Urinary bladder (tissue), 4 donors: ENCODE measurements at places on chromosomes 7 and 10.

DNA sequence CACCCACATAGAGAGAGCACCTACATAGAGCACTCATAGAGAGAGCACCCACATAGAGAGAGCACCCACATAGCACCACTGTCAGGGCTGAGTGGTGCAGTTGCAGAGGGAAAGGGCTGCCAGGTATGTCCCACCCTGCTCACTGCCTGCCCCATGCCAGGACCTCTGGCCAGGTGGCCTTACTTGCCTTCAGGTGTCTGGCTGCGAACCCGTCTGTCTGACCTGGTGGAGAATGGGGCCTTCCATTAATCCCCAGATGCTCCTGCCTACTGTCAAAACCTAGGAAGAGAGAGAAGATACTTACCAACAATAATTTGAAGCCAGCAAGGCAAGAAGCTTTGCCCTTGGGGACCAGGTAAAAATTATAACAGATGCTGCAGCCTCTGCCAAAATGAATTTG is 51.1 kb downstream of the INSIG1 start:
- no peak for DNase-seq

DNA sequence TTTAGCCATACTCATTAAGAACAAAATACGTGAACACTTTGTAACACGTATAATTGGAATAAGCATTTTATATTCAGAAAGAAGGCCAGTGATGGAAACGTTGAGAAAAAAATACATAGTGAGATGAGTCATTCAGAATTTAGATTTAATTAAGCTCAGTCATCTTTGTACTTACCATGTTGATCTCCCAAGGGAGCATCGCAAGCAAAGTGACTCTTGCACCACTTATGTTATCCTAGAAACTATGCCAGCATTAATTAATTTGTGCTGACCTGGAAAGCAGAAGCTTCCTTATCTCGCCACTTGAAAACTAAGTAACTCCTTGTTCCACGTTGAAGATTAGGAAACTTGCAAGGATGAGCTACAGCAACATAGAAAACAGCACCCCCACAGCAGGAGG is 9.7 kb upstream of the MPP7 start:
- DNase-seq: no peak

DNA sequence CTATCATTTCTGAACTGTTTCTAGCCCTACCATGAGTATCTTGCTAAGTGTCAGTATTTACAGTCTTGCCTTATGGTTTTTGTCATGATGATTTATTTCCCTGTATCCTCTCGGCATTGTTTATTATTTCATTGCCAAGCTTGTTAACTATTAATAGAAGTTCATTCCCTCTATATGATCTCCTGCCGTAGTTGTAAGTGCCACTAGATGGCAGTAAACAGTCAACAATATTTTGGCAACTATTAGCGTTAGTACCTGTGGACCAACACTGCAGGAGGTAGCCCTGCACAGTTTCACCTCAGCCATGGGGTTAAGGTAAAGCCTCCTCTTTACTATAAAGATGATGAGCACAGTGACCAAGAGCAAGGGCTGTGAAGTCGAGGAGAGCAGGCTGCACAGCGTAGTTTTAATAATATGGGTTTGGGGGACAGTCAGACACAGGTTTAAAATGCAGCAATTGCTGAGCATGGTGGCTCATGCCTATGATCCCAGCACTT is 26.1 kb upstream of the CCNJ start:
- peak; percentile 75 for DNase-seq

DNA sequence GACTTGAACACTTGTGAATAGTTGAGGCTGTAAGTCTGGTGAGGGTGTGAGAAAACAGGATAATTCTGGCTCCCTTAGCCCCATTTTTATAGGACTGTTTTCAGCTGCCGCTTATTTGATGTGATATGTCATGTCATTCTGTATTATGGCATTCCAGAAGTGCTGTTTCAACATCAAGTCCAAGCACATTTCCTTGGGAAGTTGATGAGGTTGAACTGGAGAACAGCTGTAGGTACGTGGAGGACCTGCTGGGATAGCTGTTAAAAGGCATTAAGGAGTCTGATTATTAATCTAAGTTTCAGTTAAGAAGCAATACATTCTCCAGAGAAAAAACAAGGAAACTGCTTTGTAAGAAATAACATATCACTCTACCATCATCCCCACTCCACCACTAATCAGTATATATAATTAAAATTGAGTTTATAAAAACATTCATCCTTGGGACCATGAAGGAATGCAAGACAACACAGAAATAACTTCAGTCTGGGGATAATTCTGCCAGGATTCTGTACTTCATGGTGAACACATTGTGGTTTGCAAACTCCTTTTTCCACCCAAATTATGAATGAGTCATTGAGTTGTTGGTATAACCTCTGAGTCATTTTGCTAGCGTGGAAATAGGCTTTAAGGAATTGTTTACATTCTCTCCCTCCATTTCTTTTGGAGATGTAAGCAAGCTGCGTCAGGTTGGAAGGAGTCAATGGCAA is 39.9 kb upstream of the TMEM229A start:
- DNase-seq: no peak

GRCh38 chr10:115624448-115624847 is 531.3 kb downstream of the ATRNL1 start:
- no peak for DNase-seq

DNA sequence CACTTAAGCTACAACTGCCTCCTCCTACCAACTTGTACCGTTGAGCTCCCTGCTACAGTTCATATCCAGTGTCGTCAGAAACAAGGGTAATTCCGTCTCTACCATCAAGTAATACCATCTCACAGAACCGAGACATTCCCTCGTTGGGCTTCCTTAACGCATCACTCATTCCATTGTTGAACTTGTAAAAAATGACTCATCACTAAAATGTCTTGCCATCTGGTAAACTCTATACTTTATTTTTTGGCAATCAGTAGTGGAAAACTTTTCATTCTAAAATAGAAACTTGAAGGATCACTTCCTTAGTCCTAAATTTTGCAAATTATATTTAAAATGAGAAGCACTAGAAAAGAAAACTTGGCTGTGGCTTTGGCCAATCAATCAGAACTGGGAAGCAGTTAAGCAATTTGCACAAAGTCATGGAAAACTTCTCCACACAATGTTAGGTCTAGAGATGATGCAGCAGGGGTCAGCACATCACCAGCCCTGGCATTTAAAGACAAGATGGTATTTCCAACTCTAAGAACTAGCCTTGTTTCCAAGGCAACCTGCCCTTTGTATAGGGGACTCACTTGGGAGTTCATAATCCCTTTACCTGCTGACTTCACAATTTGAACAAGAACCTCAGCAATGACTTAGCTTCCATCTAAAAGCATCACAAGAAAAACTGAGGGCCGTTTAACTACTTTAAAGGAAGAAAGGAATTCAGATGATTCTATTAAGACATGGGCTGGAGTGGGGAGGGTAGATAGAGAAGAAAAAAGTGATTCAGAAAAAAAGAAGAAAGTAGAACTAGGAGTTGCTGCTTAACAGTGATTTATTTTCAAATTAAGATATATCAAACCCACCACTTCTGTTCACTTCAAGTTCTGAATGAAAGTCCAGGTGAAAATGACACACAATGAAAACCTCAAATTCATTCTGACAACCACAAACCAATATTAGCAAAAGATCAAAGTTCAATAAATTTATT is 288.1 kb downstream of the PARD3 start:
- DNase-seq: no peak

GRCh38 chr10:45578384-45578971 is 94.1 kb downstream of the ZFAND4 start:
- DNase-seq: no peak

GRCh38 chr10:132296666-132297443 is 10.9 kb downstream of the STK32C start:
- DNase-seq: no peak

- no peak for DNase-seq
Observed at GRCh38 chr7:19939746-19940145, 166.3 kb upstream of the TMEM196 start.

GRCh38 chr7:155764438-155764793 is 47.8 kb downstream of the SHH start:
- DNase-seq: no peak

DNA sequence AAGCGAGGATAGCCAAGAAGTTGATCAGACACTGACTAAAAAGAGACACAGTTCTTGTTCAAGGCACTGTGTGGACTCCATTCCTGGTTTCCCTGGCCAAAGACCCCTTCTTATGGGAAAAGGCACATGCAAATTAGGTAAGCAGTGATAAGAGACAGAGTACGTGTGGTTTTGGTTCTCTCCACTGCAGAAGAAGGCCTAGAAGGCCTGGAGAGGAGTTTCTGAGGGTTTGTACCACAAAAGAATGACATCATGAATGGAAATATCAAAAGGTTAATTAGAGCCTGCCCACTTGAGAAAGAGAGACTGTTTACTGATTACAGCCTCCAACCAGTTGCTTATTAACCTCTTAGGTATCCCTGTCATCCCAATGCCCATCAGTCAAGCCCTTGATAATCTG is 137.5 kb downstream of the ZNF365 start:
- DNase-seq: no peak

DNA sequence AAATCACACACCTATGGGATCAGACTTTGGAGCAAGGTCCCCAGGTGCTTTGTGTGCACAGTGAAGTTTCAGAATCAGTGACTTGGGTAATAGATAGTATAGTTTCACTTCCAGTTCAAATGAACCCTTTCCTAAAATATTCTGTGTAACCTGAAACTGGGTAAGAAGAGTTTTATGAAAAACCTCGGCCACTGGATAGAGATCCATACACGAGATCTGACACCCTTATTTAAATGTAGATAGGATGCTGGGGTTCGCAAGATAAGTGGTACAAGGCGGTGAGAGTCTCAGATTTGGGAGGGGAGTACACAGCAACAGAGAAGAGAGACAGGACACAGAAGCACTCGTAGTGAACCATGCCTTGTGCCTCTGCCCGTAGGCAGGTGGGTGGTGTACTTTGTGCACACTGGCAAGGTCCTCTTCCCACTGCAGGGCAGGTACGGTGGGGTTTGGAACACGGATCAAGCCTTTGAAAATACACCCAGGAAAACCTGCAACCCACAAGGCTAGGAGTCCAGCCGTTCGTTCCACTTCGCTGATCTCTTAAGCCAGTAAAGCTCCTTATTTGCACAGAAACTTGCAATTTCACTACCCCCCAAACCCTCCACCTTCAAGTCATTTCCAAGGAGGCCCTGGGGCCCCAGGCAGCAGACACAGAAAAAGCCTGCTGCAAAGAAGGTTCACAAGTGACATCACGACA is 162.8 kb downstream of the USP6NL start:
- DNase-seq: no peak

DNA sequence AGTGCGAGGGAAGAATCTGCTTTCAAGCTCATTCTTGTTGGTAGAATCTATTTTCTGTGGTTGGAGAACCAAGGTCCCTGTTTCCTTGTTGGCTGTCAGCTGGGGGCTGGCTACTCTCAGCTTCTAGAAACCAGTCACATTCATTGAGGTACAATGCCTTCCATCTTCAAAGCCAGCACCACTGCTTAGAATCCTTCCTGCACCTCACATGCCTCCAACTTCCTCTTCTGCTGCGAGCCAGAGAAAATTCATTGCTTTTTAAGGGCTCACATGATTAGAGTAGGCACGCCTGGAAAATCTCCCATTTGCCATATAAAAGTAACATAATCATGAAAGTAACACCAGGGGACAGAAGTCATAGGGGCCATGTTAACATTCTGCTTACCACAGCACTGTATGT is 28.7 kb downstream of the TES start:
- no peak for DNase-seq

- no peak for DNase-seq
Observed at GRCh38 chr10:44949127-44949802, 10.3 kb upstream of the RASSF4 start.

DNA sequence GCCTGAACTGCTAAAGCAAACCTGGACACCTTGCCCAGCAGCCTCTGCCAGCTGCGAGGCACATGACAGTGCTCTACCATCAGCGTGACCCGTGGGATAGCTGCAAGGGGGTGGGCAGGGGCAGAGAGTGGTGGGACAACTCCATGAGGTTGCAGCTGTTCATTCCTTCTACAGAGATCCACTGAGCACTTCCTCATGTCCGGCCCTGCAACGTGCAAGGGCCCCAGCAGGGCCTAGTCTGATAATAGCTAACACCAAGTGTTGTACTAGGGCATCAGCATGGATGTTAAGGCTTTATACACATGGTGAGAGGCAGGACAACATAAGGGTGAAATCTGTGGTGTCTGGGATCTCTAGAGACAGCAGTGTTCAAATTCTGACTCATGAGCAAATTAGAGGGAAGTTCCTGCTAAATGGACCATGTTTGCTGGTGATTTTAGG is 14.3 kb downstream of the NOD1 start:
- no peak for DNase-seq

GRCh38 chr7:6631605-6632004 is 5.5 kb upstream of the ZNF316 start:
- no peak for DNase-seq

- DNase-seq: no peak
Observed at GRCh38 chr10:49526619-49527018, 12.3 kb downstream of the ERCC6 start.

- no peak for DNase-seq
Observed at GRCh38 chr10:77168161-77168560, 469.4 kb downstream of the KCNMA1 start.

DNA sequence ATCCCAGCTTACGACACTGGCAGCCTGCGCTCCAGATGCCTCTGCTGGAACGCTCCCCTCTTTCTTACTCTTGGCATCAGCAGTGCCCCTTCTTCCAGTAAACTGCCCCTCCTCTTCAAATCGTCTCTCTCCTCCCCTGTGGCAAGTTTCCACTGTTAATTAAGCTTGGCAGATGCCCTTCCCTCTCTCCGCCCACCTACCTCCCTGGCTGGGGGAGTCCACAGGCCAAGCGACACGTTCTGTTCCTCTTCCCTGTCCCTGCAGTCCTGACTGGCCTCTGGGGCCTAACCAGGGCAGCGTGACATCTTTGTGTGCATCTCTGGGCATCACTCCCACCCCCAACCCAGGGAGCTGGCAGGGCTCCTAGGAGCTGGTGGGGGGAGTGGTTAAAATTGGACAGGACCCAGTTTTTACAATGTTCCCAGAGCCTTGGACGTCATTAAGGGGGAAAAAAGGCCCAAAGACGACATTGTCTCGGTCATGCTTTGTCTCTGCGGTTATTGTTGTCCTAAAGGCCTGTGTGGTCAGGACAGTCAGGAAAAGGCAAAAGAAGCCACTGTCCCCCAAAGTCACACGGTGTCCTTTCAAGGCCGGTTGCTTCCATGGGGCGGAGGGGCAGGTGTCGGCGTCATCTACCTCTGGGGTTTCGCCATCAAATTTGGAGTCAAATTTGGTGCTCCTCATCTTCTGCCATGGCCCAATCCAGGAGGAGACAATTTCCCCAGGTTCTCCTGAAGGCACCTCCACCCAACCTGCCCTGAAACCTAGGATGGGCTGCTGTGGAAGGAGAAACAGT is 54.2 kb downstream of the DLG5 start:
- DNase-seq: no peak

DNA sequence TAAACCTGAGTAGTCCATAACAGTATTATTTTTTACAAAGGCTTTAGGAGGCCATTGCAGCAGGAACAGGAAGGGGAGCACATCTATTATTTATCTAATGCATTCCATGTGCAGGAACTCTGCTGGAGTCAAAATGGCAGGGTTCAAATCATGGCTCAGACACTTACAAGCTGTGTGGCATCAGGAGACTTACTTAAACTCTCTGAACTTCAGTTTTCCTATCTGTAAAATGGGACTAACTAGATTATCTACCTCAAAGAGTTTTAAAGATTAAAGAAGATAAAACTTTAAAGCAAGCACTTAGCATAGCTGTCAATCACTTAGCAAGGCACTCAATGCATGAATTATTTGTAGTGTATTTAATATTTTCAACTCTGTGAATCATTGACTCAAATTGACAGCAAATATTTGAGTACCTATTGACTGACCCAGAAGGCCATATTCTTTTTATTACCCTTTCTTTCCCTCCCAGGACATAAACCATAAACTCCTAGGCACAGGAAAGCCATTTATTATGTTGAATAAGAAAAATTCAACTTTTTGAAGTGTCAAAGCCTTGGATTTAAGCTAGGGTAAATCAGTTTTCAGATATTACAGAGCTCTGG is 115.8 kb upstream of the FAM204A start:
- no peak for DNase-seq
